H7 (cell line): ENCODE measurements at places on chromosomes 4 and X. TPM values are rescaled to one million over a fixed set of nuclear protein-coding genes. Genes with fewer than 3 reads are reported as not detected.

MGAT4D gene
- total RNA-seq, result not detected in 2 replicates

LPAR4 gene
- 2.9 and 3.3 TPM in 2 replicates for total RNA-seq

- DNase-seq, result no peak
Measured at GRCh38 chr4:153651116-153651515, 33.0 kb upstream of the TLR2 start.

- no peak for DNase-seq
Measured at GRCh38 chrX:154002215-154002719, 17.4 kb downstream of the IRAK1 start.

GRCh38 chr4:19736968-19737756 is 514.5 kb upstream of the SLIT2 start:
- DNase-seq, result no peak

GRCh38 chr4:52202251-52202779 is 151.2 kb downstream of the SPATA18 start:
- DNase-seq, result peak; percentile 23
